ENCODE measurements at places on chromosomes 7 and 10.

GRCh38 chr10:112379635-112380296, 5.8 kb downstream of the ACSL5 start:
- no peak for DNase-seq

DNA sequence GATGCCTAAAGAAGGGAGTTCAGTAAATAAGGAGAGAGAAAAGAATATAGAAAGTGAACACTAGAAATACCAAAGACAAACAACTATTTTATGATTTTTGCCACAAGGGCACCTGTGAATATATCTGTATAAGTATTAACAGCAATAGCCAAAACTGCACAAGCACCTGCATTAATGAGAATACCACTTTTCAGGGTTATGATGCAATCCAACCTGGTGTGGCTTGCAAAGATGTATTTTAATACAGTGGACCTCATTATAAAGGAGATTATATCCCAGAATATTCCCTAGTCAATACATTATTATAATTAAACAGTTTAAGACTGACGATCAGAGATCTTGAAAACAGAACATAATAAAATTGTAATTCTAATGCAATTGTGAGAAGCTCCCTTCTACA, 4.0 kb downstream of the BRAF start:
- no peak for DNase-seq

- no peak for DNase-seq
These were observed 8.9 kb downstream of the SH2B2 start for GRCh38 chr7:102295346-102296178.

DNA sequence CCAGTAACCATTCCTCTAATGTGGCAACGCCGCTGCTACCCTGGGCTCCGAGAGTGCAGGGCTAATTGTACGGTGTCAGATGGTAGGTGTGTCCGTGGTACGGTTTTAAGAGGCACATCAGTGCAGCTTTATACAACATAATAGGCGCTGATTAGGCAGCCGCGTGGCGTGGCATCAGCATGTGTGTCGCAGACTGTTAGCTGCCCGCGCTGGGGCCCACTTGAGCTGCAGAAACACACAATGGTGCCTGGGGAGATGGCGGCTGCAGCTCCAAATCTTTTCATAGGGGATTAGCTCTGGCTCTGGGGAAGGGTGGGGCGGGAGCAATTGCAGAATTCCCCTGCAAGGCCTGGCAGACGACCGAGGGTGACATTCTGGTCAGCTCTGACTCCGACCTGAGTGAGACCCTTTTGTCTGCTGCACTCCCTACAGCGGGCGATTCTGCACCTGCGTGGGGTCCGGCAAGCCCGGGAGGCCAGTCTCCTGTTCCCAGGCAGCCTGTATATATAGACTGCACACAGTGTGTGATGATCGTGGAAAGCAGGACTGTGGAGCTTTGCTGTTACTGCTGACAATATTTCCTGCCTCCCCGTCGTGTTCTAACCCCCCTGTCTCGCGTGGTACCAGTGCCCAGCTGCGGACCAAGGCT, 722.7 kb upstream of the CELF2 start:
- no peak for DNase-seq

- DNase-seq = no peak
These were observed 13.4 kb downstream of the SLC29A4 start for GRCh38 chr7:5296015-5296610.

GRCh38 chr7:91796122-91796521, 84.4 kb downstream of the MTERF1 start:
- DNase-seq = no peak

DNA sequence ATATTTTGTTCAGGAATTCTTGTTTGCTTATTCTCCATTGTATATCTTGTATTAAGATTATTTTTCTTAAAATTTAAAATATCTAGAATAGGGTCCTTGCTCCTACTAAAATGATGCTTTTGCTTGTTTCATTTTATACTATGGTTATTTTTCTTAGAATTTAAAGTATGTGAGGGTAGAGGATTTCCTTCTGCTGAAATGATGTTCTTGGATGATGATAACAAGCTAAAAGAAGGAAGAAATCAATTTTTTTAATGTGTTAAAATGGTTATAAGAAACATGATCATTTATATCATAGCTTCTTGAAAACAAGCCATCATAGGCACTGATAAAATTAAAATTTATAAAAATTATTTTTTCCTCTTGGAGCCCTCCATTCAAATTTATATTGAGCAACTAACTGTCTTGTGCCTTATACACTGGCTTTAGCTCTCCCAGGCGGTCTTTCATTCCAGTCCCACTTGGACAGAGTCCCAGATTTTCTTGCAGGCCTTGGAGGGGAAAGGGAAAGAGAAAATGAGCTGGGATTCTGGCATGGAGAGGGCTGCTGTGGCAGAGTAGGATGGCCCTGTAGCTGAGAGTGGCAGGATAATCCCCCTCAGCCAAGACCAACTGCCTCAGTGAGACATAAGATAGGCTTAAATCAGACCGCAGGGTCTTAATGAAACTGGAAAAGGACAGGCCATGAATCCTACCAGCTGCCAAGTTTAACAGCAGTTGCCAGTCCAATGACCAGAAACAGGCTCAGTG, 60.2 kb downstream of the DNAJB9 start:
- no peak for DNase-seq

DNA sequence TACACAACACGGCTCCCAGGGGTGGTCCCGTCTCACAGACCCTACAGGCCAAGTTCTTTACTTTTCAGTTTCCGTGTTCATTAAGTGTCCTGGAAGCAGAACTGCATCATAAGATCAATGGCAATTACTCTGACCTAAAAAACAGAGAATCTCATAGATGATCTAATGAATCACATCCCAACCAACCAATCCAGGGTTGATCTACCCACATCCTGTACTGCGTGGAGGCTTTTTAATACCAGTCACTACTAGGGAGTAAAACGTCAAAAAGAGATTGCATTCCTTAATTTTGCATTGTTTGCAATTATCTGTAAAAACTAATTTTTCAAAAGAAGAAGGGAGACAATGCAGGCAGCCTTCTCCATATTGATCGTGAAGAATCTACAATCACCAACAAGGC, 72.6 kb downstream of the PARD3 start:
- no peak for DNase-seq

- no peak for DNase-seq
These were observed 54.9 kb downstream of the ODAD2 start for GRCh38 chr10:27944005-27944404.

Measured in breast epithelium (tissue), 4 donors.